ENCODE measurements at places on chromosomes 16 and 17.

GRCh38 chr16:49463529-49463928, 89.9 kb downstream of the C16orf78 start:
- DNase-seq = no peak

DNA sequence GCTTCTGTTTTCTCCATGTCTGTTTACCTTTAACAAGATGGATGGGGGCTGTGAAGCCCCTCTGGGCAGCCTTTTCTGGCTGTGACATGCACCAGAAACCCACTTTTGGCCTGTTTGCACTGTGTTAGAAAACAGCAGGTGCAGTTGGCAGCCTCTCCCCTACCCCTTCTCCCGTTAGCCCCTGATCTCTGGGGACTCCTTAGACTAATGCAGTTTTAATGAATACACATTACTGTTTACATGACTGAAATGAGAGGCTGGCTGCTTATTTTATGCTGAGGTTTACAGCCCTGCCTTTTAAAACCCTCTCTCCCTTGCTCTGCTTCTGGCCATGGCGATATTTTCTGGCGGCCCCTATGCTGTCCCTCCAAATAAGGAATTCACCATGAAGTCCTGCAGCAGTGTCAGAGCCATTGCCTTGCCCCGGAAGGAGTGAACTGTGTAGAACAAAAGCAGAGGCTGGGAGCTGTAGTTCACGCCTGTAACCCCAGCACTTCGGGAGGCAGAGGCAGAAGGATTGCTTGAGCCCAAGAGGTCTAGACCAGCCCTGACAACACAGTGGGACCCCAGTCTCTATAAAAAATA, 79.3 kb downstream of the PRKCB start:
- no peak for DNase-seq

DNA sequence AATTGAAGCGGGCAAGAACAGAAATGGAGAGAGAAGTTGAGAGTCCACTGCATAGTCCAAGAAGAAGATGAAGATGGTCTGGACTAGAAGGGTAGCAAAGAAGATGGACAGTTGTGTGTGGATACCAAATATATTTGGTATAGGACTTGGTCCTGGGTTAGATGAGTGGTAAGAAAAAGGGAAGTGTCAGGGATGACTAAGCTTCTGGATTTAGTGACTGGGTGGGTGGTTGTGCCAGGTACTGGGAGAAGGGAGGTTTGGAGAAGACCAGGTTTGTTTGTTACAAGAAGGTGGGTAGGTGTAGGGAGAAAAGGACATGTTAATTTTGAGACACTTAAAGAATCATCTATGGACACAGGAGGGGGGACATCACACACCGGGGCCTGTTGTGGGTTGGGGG, 5.4 kb downstream of the VMP1 start:
- no peak for DNase-seq

DNA sequence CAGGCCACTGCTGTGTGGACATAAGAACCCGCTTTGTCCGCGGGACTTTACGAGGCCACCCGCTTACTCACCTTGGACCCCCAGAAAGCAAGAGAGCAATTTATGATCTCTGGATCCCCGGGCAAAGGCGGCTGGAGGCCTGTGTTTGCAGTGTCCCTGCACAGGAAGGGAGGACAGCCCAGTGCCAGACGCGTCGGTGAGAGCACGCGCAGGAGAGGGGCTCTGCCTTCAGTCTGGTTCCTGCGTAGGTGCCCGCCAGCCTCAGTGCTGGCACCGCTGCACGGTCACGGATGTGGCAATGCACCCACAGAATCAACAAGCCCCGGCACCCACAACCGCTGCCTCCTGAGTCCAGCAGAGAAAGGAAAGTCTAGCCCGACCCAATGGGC, 248.4 kb downstream of the C16orf95 start:
- no peak for DNase-seq

GRCh38 chr17:71628306-71628705, 492.5 kb upstream of the SOX9 start:
- no peak for DNase-seq

- no peak for DNase-seq
Measured at GRCh38 chr16:12602811-12603698, 200.6 kb downstream of the CPPED1 start.

- DNase-seq = no peak
Measured at GRCh38 chr17:74235911-74236371, 22.6 kb downstream of the TTYH2 start.

DNA sequence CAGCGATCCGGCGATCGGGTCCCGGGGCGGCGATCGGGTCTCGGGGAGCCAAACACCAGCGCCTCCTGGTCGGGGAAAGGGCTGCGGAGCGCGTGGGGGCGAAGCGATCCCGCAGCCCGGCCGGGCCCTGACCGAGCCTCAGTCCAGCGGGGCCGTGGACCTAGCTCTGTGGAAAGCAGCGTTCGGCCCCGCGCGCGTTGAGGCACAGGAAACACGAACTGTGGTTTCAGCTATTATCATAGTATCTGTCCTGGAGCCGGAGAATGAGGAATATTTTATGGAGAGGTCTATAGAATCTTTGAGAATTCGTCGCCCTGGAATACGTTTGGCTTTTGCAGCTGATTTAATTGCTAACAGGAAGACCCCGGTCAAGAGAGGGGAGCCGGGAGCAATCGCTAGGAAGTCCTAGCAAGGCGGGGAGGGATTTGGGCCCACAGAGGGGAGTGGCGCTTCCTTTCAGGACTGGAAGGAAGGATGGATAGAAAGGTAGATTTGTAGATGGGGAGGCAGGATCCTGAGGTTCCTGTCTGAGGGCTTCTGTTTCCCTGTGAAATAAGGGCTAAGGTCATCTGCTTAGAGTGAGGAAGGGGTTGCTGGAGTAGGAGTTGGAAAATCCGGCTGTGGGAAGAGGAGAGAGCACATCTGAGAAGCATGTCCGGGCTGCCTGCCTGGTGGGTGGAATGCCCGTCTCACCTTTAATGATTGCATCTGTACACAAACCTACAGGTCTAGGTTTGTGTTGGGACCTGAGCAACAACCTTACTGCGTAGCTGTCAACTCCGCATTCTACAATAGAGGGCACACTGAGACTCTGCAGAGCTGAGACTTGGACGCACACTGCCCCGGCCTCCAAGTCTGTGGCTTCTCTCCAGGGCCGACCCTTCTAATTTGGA, 770 bp downstream of the CCNF start:
- DNase-seq = no peak

GRCh38 chr17:27569257-27569722, 61.7 kb upstream of the LGALS9 start:
- no peak for DNase-seq

GRCh38 chr16:546909-547770, 13.1 kb upstream of the PRR35 start:
- DNase-seq = peak; percentile 58

- DNase-seq = no peak
Measured at GRCh38 chr17:50787106-50787505, 19.8 kb upstream of the ANKRD40CL start.

DNA sequence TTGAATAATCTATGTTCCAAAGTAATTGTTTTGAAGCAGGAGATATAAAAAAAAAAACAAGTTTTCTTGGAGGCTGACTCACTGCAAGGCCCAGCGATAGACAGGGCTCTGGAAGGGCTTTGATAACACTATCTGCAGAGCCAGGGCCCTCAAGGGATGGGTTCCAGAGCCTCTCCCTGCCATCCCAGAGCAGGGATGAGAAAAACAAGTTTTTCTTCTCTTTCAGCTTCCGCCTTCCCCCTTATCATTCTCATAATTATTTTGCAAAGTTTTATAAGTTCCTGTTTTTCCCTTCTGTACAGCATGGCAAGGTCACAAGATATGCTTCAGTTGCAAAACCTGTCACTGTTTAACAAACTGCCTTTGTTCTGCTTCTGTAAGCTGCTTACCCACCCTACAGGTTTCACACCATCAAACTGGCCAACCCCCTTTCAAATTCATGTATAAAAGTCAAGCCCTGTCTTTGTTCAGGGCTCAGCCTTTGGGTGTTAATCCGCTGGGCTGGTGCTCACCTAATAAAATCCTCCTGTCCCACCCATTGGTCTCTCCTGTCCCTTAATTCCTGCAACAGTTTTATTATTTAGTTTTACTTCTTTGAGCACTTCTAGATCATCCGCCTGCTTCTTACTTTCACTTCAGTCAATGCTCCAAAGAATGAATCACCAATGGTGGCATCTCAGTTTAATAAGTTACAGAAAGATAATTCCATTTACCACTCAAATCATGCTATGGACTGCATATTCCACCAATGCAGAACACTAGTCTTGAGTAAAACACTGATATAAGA, 5.6 kb upstream of the THUMPD1 start:
- DNase-seq = no peak

DNA sequence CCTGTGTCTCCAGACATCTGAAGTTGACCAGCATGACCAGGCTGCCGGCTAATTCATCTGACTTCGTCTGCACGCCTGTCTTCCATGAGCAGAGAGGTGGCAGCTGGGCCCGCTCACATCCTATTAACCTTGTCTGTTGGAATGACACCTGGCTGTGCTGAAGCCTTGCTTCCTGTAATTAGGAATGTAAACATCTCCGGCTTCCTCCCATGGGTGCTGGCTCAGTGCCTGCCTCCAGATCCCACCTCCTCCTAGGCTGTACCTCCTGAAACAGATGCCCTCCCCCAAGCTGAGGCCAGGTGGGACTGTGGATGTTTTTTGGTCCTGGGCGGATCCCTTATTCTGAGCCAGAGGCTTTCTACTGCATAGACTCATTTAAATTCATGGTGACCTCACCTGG, 296.3 kb downstream of the HS3ST4 start:
- no peak for DNase-seq

DNA sequence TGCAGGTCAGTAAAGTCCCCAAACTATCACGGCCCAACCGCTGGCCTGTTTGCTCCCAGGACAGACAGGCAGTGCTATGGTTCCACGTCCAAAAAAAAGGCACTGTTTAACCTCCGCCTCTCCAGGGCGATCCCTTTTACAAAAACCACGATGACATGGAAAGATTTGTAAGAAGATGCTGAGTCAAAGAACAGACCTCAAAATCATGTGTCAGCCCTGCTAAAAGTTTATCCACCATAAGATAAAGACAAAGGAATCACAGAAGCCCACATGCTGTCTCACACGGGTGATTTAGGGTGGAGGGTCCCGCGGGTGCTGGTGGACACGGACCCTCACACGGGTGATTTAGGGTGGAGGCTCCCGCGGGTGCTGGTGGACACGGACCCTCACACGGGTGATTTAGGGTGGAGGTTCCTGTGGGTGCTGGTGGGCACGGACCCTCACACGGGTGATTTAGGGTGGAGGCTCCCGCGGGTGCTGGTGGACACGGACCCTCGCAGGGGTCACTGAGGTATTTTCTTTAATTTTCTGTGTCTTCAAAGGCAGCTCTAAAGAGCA, 117.2 kb upstream of the METRNL start:
- no peak for DNase-seq

GRCh38 chr17:49193513-49194296, 16.7 kb downstream of the GNGT2 start:
- DNase-seq = peak; percentile 54

DNA sequence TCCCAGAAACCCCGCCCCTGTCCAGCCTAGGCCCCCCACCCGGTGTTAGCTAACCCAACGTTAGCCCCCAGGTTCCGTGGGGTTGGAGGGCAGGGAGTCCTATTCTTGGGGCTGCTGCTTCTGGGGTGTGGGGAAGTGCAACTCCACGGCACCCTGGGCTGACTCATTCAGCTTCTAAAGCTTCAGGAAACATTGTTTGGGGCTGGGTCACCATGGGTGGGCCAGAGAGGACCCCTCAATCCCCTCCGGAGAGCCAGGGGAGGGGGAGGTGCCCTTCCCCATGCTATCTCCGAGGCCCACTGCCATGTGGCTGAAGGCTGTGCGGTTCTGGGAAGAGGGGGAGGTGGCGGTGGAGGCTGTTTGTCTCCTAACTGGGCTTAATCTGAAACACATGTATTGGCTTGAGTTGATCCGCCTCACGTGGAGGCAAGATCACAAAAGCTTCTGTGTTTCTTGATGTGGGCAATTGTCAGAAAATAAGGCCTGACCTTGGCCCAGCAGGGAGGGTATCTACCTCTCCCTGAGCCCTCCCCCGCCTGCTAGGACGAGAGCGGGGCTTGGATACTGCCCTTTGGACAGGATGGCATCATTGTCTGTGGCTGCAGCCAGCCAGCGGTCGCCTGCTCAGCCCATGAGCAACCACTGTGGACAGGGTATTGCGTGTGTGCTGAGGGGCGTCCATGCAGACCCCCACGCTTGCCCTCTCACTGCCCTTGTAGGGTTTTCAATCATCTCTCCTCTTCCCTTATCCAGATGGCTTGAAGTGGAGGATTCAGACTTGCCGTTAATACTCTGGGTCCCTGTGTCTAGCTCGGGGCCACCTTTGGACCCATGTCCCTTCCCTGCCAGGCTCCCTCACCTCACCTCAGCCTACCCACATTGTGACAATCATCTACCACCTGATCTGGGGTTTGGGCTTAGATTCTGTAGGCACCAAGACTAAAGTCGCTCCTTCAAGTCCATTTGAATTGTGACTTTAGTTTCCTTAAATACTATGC, 1.3 kb downstream of the SERPINF1 start:
- DNase-seq = no peak

DNA sequence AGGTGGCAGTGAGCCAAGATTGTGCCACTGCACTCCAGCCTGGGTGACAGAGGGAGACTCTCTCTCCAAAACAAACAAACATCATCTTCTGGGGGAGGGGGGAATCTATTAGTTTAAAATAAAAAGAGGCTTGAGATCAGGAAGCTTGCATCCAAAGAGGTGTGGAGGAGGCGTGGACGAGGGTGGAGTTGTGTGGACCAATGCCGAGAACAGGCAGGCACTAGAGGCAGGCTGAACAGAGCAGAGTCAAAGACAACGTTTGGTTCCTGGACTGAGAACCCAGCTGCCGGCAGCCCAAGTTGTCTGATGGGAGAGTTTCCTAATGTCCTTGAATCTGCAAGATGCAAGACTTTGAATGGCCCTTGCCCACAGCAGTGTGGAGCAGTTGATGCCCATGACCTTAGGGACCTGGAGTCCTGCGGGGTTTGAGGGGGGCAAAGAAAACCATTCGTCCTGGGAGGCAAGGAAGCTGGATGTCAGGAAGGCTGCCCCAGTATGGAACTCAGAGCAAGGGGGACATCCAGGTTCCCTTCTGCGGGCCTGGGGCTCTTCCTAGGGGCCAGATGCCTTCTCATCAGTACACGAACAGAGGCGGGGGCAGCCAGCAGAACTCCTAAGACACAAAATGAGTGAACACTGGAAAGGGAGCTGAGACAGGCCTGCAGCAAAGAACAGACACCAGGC, 9.2 kb downstream of the TBC1D16 start:
- DNase-seq = no peak

DNA sequence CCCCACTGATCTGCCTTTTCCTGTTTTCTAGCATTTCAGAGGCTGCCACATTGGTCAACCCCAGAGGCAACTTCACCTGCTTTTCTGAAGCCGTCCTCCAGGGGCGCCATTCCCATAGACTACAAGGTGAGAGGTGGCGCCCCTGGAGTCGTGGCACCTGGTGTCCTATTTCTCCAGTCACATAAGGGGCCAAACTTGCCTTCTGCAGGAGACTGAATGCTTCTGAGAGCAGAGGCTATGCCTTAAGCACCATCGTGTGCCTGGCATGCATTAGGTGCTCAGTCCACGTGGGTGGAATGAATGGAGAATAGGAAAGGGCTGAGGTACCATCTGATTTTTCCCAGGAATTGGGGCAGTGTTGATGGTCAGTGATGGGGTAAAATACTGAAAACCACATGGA, 164.8 kb downstream of the HAPSTR1 start:
- DNase-seq = no peak

All from heart left ventricle (tissue), 16 donors.